Foreskin keratinocyte (primary cell): ENCODE measurements at places on chromosomes 5 and 9. TPM values are rescaled to one million over a fixed set of nuclear protein-coding genes. Genes with fewer than 3 reads are reported as not detected.

FOXE1 gene
- 0.17 and 0.32 TPM in 2 replicates for total RNA-seq

IFNE gene
- 1.4 and 1.9 TPM in 2 replicates for total RNA-seq

KIF12 gene
- total RNA-seq = 0.85 and 3.1 TPM in 2 replicates

ANKRD34B gene
- not detected in 2 replicates for total RNA-seq

STX17 gene
- 14.9 and 16.2 TPM in 2 replicates for total RNA-seq

GAS1 gene
- 0.99 and 1.2 TPM in 2 replicates for total RNA-seq

DNAI1 gene
- total RNA-seq = not detected in 2 replicates

EFNA5 gene
- 5.3 and 6.3 TPM in 2 replicates for total RNA-seq

GLRA1 gene
- total RNA-seq = not detected in 2 replicates

ARSI gene
- 4.7 and 5.0 TPM in 2 replicates for total RNA-seq

SPINK7 gene
- not detected in 2 replicates for total RNA-seq

FAM219A gene
- 9.4 and 10.6 TPM in 2 replicates for total RNA-seq

HMMR gene
- 31.0 and 53.7 TPM in 2 replicates for total RNA-seq

DOCK2 gene
- total RNA-seq = 2.0 and 2.2 TPM in 2 replicates

PRDM12 gene
- total RNA-seq = not detected in 2 replicates

GPR150 gene
- total RNA-seq = 0.07 TPM in 1 of 2 replicates, not detected in the other

NOXA1 gene
- 0.39 and 0.88 TPM in 2 replicates for total RNA-seq

SUSD3 gene
- total RNA-seq = 0.11 and 0.44 TPM in 2 replicates

GRCh38 chr9:97313746-97314145, 6.3 kb downstream of the CCDC180 start:
- DNase-seq = no peak

GRCh38 chr9:94918038-94918753, 191.7 kb downstream of the AOPEP start:
- DNase-seq = no peak

- no peak for DNase-seq
These were observed 278.3 kb downstream of the TMEM38B start for GRCh38 chr9:105972466-105973204.

GRCh38 chr5:132477784-132478365, 12.7 kb downstream of the IRF1 start:
- no peak for DNase-seq

GRCh38 chr9:131467214-131467935, 35.3 kb upstream of the POMT1 start:
- DNase-seq = no peak

GRCh38 chr9:110997847-110998246, 40.4 kb downstream of the LPAR1 start:
- peak; percentile 65 for DNase-seq

GRCh38 chr5:54388409-54388808, 67.1 kb upstream of the HSPB3 start:
- no peak for DNase-seq

GRCh38 chr5:68953875-68954617, 139.8 kb upstream of the SLC30A5 start:
- no peak for DNase-seq

DNA sequence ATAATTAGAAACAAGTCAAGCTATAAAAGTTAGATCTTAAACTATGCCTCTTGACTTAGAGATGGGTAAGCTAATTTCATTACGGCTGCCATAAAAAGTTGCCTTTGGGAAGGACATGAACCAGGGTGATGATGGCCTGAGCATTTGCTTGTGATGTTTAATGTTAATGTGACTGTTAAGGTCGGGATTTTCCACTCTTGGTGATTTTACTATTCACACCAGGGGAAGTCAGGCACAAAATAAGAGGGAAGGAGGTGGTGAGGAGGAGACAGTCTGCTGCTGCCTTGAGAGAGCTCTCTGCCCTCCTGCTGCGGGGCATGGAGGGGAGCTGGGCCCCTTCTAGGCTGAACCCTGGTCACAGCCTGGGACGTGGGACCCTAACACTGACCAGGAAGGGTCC, 34.4 kb downstream of the AHRR start:
- no peak for DNase-seq

- DNase-seq = no peak
These were observed 48.8 kb downstream of the SLC1A3 start for GRCh38 chr5:36655161-36655560.

GRCh38 chr5:168317096-168317520, 25.7 kb downstream of the WWC1 start:
- no peak for DNase-seq

DNA sequence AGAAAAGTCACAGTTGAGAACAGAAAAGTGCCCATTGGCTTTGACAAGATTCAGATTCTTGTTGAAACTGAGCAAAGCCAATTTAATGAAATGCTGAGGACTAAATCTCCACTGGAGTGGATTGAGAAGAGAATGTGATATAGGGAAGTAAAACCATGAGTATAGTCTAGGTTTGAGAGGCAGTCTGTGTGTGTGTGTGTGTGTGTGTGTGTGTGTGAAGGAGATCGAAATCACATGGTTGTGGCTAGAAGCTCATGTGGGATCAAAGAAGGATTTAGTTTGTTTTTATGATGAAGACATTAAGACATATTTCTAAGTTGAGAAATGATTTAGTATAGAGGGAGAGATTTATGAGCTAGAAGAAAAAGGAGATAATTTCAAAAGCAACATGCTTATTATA, 275.7 kb upstream of the DAB2 start:
- no peak for DNase-seq

GRCh38 chr5:93748875-93749397, 7.5 kb upstream of the POU5F2 start:
- no peak for DNase-seq

DNA sequence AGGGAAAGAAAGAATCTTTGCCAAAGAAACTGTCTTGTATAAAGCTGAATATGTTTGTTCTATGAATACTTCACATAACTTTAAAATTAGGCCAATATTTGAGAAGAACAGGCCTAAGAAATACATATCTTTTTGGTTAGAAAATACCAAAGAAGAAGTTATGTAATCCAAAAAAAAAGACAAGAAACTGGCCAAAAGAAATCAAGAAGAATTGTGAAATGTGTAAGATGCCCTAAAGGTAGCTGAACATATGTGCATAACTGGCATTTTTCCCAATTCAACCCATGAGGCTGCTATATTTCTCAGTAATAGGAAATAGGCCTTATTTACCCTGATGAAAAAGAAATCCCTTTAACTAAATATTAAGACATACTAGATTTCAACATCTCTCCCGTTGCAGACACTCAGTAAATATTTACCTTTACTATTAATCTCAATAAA, 290.0 kb downstream of the CETN3 start:
- DNase-seq = no peak

DNA sequence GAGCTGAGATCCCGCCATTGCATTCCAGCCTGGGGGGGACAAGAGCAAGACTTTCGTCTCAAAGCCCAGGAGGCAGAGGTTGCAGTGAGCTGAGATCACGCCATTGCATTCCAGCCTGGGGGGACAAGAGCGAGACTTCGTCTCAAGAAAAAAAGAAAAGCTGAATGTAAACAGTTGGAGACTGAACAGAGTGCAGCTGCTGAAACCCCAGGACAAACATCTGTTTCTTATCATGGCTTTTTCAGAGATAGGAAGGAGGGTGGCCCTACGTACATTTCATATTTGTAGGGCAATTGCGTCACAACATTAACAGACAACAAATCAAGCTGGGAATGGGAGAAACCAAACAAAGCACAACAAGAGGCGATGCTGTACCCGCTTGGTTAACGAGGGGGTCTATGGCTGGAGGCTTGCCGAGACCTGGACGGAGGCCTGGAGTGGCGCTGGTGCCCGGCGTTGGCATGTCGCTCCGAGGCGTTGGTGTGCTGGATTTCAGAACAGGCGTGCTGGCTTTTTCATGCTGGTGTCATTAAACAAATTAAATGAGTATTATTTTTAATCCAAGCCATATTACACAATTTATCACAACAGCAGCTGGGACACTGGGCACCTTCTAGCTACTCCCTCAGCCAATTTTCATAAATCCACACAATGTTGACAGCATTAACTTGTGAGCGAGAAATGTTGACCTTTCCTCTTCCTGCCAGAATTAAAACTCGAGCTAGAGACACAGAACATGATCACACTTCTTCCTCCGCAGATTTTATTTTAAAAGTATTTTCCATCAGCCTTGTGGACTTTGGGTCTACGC, 76.1 kb downstream of the TLE1 start:
- no peak for DNase-seq

- DNase-seq = no peak
These were observed 63.2 kb downstream of the ERCC6L2 start for GRCh38 chr9:95938724-95939123.

DNA sequence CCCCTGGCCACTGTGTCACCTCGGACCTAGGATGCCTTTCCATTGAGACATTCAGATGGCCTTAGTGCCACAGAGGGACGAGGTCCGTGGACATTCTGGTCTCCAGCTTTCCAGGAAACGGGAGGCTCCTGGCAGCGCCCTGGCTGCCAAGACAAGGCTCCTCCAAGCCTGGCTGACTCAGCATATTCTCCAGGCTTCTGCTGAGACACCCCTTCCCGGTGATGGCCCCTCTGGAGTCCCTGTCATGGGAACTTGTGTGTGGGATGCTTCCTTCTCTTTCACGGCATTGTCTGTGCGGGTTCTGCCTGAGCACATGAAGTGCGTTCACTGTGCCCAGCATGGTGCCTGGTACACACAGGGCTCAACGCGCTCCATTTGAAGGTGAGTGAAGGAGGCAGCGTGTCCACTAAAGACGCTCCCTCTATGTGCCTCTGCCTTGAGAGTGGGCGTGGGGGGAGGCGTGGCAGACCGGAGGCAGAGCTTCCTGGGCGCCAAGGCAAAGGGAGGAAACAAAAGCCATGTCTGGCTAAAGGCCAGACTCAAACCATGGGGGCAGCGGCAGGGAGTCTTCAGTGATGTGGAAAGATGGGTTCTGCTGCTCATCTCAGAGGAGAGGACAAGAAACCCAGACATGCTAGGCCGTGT, 46.4 kb upstream of the PRRC2B start:
- no peak for DNase-seq

DNA sequence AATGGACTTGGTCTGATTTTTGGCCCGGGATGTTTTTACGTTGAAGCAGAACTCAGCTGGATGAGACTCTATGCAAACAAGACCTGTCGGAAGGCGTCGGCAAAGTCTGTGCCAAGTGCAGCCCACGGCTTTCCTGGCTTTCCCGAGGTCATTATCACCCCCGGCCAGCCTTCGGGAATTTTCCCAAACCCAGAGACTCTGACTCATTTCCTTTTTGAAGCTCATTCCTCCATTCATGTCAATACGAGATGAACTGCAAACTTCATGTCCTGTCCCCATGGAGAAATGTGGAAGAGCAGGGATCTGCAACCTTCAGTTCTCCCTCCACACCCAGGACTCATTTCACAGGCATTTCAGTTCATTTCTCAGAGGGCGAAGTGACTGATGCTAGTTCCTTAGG, 95.3 kb downstream of the IRX2 start:
- peak; percentile 78 for DNase-seq

GRCh38 chr9:78923966-78924659, 627.2 kb downstream of the PSAT1 start:
- DNase-seq = no peak

DNA sequence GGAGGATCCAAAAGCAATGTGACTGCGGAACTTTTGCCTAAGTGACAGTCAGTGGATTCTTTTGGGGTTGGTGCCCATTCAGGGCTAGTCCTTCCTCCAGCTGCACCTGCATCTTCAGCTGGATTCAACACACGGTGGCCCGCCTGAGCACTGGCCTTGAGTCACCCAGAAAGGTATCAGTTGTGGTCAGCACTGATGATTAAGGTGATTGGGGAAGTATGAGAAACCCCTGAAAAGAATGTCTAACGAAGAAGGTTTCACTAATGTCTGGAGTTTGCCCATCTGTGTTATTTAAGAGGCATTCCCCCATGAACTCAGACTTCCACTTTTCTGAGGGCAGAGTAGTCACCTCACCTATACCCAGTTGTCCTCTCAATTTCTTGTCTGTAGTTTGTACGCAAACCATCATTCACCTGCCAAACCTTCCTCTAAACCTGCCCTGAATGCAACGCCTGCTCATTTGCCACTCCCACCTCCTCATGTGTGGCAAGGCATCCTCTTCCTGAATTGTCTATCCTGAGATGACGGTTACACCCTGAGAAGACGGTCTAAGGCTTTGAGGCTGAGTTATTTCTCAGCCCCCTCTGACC, 27.2 kb downstream of the CSF2 start:
- peak; percentile 59 for DNase-seq

GRCh38 chr9:134993996-134994720, 76.4 kb upstream of the FCN1 start:
- DNase-seq = no peak

DNA sequence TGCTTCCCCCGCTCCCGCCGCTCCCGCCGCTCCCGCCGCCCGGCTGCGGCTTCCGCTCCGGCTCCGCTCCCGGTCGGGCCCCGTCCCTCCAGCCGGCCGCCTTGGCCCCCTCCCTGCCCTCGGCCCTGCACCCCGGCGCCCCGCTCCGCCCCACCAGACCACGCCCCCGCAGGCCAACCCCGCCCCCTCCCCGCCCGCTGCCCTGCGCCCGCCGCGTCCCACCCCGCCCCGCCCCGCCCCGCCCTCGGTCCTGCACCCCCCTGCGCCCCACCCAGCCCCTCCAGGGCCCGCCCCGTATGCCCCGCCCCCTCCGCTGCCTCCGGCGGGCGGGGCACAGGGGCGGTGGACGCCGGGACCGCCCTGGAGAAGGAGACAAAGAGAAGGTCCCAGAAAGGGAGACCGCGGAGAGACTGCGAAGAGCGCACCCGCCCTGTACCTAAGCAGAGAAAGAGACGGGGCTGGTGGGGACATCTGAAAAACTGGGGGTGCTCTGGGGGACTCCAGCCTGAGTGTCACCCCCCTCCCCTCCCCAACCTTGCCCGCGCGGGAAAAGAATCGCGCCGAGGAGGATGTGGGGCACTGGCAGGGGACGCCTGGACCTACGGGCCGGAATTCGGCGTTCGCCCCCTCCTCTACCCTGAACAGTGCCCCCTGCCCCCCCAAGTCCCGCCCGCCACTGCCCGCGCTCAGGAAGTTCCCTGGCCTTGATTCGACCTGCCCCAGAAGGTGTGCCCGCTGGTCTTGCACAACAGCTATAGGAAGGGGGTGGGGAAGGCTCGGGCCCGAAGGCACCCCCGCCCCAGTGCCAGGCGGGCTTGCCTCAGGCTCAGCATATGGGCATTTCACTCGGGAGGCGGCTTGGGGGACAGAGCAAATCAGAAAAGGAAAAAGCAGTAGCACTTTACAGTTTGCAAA, 42.8 kb upstream of the STXBP1 start:
- no peak for DNase-seq

GRCh38 chr5:55694152-55694830, 17.8 kb downstream of the SLC38A9 start:
- peak; percentile 17 for DNase-seq

DNA sequence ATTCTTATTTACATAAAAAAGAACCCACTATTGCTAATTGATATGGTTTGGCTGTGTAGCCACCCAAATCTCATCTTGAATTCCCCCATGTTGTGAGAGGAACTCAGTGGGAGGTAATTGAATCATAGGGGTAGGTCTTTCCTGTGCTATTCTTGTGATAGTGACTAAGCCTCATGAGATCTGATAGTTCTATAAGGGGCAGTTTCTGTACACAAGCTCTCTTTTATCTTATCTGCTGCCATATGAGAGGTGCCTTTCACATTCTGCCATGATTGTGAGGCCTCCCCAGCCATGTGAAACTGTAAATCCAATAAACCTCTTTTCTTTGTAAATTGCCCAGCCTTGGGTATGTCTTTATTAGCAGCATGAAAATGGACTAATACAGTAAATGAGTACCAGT, 58.2 kb upstream of the PRR16 start:
- DNase-seq = peak; percentile 66
